ENCODE measurements at places on chromosomes 6 and 20. TPM values are rescaled to one million over a fixed set of nuclear protein-coding genes. Genes with fewer than 3 reads are reported as not detected.

DNA sequence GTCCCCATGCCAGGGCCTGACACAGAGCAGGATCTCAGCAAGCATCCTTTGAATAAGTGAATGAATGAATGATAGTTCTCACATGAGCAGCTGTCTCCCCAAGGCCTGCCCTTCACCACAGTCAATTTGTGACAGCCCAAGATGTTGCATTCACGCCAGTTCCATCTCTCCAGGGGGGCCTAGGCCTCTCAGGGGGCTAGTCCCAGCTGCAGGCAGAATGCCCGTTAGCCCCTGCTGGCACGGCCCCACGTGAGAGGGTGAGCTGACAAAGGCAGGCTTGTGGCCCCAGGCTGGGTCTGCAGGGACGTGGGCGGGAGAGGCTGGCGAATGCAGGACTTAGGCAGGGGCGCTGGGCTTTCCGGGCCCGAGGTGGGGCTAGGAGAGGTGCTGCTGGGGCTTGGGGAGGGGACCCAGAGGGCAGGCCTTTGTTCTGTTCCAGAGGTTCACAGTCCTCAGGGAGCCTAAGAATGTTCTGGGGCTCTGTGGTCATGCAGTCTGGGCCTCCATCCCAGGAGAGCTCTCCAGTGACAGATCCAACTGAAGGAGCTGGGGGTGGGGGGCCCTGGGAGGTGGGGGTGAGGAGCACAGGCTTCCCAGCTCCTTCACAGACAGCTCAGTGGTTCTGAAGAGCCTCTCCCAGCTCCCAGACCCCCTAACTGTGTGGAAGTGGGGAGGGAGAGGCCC is 30.5 kb upstream of the TLDC2 start:
- DNase-seq: no peak

GRCh38 chr6:6351511-6352025 is 31.1 kb upstream of the F13A1 start:
- DNase-seq: no peak

DNA sequence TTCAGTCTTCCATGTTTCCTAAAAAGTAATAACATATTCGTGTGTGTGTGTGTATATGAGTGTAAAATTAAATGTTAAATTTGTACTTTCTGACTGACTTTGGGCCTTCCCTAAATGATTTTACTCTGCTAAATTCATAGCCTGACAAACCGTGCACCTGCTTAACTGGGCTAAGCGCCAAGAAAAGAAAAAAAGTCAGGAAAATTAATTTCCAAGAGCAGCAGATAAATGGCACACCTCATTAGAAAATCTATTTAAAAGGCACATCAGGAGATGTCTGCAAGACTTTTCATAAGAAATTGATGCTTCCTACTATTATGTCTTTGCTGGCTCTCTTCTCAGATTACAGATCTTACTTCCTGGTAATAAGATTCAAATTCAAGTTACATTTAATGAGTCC is 72.4 kb downstream of the TRDN start:
- DNase-seq: no peak

GRCh38 chr6:11414176-11414963 is 123.2 kb upstream of the TMEM170B start:
- DNase-seq: no peak

The LHFPL5 gene
- total RNA-seq: not detected

GRCh38 chr20:63734111-63734945 is 2.1 kb upstream of the LIME1 start:
- DNase-seq: no peak

- no peak for DNase-seq
Measured at GRCh38 chr6:20266851-20267608, 54.8 kb upstream of the MBOAT1 start.

The HCK gene
- 11.5 TPM for total RNA-seq

GRCh38 chr6:144749263-144749662 is 464.1 kb downstream of the UTRN start:
- DNase-seq: no peak

DNA sequence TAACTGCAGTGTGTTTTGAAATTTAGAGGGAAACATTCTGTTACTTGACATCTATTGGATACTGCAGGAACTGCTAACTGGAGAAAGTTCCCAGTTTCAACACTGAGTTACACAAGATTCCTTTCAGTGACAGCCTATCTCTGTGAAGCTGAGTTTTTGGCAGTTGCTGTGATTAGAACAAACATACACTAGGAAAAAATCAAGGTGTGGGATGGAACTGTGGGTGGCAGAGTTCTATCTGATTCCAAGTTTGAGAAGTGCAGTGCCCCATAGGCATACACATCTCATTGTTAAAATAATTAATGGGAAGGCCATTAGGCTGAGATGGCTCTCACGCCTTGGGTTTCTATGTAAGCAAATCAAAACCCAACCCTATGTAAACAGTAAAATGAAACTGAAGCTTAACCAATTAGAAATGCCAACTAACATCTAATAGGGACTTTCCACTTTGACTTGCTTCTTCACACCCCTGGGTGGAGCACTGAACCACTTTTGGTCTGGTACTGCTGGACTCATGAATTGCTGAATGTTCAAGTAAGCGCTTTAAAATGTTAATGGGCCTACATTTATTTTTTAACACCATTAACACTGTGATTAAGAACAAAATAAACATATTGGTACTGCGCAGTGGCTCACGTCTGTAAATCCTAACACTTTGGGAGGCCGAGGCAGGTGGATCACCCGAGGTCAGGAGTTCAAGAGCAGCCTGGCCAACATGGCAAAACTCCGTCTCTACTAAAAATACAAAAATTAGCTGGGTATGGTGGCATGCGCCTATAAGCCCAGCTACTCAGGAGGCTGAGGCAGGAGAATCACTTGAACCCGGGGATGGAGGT is 55.2 kb upstream of the TBC1D7 start:
- no peak for DNase-seq

The LRRN4 gene
- 0.20 TPM for total RNA-seq

The TAGAP gene
- 4.5 TPM for total RNA-seq

DNA sequence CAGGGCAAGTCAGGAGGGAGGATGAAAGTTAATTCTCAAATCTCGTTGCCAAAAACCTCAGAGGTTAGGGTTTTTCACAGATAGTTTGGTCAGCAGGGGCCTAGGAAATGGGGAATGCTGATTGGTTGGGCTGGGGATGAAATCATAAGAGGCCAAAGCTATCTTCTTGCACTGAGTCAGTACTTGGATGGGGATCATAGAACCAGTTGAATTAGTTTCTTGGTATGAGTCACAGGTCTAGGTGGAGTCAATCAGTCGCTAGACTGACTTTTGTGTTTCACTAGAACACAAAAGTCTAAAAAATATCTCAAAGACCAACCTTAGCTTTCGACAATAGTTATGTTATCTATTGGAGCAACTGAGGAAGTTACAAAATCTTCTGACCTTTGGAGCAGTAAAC is 368.5 kb downstream of the TBC1D32 start:
- DNase-seq: no peak

DNA sequence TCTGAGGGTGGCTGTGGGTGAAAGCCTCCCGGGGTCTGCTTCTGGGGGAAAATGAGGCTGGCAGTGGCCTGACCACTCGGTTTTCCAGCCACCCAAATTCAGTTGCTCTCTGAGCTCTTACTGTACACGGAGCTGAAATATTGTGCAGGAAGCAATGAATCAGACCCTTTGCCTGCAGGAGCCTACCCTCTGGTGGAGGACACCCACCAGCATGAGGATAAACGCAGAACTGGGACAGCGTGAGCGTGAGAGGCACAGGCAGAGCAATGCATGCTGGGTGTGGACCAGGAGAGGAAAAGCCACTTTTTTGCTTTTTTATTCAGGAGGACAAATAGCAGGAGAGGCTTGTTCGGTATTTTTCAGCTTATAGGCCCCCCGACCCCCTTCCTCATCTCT is 298.0 kb downstream of the QKI start:
- no peak for DNase-seq

GRCh38 chr6:132400883-132401617 is at the start of gene MOXD1:
MOXD1 (minus strand) TSS chr6:132401475; CDS start chr6:132401426, 49 bp downstream.
- no peak for DNase-seq

GRCh38 chr6:134077301-134077700 is 24.9 kb upstream of the SLC2A12 start:
- DNase-seq: no peak

DNA sequence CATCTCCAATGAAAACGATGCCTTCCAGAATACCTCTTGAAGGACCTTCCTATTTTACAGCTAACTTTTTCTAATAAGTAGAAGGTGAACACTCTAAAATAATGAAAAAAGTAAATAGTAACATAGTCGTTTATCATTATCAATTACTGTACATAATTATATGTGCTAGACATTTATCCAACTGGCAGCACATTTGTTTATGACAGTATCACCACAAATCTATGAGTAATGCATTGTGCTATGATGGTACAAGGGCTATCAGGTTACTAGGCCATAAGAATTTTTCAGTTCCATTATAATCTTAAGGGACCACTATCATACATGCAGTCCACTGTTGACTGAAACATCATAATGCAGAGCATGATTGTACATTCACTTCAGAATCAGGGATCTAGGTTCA is 68.4 kb downstream of the ATG5 start:
- no peak for DNase-seq

- peak; percentile 14 for DNase-seq
Measured at GRCh38 chr20:36777167-36777566, 3.6 kb upstream of the DSN1 start.

DNA sequence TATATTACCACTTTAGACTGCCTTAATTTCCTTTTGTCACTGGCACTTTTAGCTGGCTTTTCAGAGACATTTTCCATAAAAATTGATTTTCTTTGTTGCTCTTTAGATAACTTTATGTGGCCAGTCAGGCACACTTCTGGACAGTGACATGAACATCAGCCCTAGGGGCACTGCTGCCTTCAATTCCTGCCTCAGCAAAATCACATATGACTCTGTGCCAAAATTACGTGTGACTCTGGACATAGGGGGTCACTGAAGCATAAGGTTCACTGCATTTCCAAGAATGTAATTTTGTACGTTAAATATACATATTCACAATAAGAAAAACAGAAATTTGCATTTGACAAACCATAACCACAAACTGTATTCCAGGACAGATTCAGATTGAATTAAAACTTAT is 66.5 kb downstream of the ESF1 start:
- DNase-seq: no peak

The PHACTR3 gene
- total RNA-seq: 6.9 TPM

The KIF13A gene
- total RNA-seq: 46.1 TPM

DNA sequence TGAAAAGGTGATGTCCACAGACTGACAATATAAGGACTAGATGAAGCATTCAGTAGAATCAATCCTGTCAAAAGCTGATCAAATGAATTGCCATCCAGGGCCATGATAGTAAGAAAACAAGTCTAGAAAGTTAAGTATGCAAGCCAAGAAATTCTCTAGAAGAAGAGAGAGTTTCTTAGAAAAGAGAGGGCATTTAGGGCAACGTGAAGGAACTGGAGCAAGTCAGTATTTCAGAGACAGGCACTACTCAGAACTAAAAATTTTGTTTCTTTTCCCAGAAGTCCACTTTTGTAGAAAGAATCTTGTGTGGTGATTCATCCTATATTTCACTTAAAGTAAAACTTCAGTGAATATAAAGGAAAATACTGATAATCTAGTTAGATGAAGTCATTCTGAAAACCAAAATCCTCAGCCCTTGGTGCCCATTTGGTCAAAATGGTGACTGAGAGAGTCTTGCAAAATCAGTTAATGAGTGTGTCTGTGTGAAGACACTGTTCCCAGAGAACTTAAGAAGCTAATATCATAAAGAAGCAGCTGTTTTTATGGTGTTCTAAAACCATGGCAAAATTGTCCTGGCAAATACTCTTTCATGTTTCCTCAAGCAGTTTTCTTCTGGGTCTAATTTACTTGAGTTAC is 82.2 kb downstream of the COL19A1 start:
- DNase-seq: no peak

DNA sequence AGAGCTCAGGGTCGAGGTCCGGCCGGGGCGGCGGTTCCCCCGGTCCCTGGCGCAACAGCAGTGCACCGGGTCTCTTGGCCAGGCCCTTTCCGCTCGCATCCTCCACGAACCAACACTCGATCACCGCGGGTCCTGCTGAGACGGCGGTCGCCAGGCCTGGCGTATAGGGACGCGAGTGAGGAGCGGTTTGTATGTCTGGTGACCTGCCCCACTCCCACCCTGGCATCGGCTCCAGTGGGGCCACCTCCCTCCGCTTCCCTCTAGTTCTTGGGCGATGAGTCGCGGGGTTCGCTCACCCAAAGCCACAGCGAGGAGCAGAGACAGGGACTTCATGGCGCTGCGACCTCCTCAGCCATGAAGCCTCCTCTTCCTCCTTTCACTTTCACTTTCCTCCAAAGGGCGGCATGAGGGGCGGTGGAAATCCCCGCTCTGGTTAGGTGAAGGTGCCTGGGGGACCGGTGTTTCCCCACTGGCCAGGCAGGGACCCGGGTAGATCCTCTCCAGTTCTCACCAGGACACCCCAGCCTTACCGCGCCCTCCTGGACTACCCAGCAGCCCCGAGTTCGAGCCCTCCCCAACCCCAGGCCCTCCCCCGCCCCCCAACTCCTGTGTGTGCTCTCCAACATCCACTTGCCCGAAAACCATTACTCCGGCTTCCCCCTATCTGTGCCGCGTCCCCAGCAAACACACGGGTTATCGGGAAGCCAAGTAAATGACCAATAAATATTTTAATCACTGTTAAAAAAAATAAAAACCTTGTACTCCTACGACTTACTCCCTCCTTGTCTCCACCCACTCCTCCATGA is at the start of gene TAPBP:
TAPBP (minus strand) TSS at position 370 of the 806 bp plus-strand sequence; CDS start at position 333, 37 bp downstream.
- DNase-seq: no peak

- no peak for DNase-seq
Measured at GRCh38 chr20:44955270-44955669, 4.9 kb downstream of the TOMM34 start.

DNA sequence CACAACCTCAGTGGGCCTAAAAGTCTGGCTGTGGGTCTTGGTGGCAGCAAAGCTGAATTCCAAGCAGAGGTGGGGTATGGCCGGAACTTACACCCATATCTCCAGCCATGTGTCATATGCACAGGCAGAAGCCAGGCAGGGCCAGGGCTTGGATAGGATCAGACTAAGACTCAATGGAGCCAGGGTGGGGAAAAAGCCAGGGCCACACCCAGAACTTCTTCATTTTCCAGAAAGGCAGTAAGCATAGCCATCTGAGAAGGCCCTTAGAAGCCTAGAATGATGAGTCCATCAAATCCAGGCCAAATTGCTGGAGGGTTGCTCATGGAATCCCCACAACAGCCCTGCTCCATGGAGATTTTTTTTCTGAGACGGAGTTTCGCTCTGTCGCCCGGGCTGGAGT is 116.2 kb upstream of the SRSF6 start:
- no peak for DNase-seq

- no peak for DNase-seq
Measured at GRCh38 chr6:72876256-72876655, 254.4 kb downstream of the KCNQ5 start.

The TCP11 gene
- 0.30 TPM for total RNA-seq

GRCh38 chr6:55666606-55667225 is 87.7 kb upstream of the HMGCLL1 start:
- peak; percentile 38 for DNase-seq

DNA sequence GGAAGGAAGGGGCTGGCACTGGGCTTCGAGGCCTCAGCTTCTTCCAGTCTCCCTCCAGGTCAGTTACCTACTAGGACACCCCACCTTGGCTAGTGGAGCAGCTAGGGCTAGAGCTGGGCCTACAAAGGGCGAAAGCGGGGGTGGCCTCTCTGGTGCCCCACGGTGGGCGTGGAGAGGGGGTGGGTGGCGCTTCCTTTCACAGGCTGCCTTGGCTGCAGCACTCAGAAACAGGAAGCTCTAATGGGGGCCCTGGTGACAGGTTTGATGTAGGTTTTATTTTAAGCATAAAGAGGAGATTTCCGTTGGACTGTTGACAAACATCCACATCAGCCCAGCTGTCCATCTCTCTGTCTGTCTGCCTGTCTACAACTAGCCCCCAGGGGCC is 13.4 kb downstream of the FAM110A start:
- DNase-seq: no peak
